ENCODE measurements at places on chromosomes 16 and 17. TPM values are rescaled to one million over a fixed set of nuclear protein-coding genes. Genes with fewer than 3 reads are reported as not detected.

DNA sequence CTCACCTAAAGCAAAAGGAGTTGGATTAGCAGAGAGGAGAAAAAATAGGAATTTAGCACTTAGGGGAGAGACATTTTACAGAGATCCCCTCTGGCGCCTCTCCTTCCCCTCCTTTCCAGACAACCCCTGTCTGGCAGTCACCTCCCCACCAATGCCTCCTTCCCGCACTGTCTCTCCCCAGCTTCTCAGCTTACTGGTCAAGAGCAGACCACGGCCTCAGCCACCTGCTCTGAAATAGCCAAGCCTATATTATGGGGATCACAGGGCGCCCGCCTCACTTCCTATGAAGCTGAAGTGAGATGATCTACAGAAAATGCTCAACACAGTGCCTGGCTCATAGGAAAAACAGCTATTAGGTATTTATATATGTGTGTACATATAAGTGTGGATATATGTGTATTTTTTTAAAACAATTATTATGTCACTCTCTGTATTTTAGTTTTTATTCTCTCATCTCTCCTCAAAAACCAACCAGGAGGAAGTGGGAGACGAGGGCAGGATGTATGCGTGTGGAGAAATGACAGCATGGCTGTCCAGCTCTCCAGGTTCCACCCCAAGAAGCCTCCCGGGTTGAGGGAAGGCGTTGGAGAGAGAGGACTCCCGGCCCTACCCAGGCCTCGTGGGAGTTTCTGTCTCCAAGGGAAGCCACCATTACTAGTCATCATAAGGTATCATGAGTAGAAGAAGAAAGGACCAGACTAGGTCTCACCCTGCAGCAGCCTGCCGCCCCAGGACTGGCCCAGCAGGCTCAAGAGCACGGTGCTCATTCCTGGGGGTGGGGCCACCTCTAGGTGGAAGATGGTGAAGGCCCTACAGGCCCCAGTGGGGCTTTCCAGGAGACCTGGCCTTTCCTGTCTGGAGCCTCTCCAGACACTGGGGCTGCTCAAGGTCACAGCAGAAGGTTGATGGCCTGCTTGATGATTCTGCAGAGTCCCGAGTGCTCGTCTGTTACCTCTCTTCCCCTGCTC lies 27.2 kb downstream of the MAP3K14 start:
- DNase-seq = peak; percentile 40

The NPB gene
- 0.82 TPM for polyA plus RNA-seq

DNA sequence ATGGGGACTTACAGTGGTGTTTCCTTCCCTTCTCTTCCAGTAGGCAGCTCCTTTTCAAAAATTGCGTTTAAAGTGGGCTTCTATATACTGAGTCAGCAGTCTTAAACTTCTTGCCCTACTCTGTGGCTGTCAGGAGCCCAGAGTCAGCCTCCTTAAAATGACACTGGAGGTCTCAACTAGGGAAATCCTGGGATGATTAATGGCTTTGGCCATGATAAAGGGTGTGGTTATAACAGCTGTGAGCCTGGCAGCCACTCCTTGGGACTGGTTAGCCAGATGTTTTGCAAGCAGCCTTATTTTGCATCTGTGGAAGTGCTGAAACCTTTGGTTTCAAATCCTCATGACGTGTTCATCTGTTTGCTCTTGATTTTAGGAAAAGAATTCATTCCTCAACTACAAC lies 25.0 kb downstream of the TAC4 start:
- DNase-seq = peak; percentile 78

GRCh38 chr16:65406116-65406515 lies 284.3 kb upstream of the CDH11 start:
- DNase-seq = peak; percentile 11

The ZNF469 gene
- 7.5 TPM for polyA plus RNA-seq

DNA sequence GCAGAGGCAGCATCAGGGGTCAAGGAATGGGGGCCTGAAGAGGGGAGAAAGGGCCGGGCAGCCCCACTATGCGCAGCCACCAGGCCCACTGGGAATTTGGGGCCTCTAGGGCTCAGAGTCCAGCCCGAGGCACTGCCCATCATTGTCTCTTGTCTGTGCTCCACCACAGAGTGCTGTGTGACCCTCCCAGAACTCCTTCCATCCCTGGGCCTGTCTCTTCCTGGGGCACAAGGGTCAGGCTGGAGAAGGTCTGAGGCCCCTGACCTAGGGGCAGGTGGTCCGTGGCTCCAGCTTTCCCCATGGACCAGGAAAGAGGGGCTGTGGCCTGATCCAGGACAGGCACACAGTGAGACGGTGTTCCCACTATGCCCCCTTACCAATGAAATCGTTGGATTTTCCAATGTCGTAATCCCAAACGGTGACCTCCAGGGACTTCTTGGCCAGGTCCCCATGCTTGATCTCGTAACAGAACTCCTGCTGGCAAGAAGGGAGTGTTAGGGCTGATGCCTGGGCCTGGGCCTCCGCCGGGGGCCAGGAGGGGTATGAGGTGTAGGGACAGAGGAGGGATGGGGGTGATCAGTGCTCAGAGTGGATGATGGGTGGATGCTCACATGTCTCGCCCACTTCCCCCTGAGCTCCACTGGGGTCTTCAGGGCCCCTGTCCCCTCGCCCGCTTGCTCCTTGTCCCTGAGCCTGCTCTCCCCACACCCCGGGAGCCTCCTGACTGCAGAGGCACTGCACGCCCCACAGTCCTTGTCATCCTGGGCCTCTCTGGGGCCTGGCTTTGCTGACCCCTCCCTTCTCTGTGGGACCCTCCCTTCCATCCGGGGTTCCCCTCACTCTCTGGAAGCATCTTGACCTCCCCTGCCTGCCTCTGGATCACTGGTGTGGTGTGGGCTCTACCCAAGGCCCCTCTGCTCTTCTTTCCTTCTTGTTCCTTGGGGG lies 10.7 kb downstream of the SCGB1C2 start:
- DNase-seq = no peak

The KRTAP2-2 gene
- polyA plus RNA-seq = not detected

DNA sequence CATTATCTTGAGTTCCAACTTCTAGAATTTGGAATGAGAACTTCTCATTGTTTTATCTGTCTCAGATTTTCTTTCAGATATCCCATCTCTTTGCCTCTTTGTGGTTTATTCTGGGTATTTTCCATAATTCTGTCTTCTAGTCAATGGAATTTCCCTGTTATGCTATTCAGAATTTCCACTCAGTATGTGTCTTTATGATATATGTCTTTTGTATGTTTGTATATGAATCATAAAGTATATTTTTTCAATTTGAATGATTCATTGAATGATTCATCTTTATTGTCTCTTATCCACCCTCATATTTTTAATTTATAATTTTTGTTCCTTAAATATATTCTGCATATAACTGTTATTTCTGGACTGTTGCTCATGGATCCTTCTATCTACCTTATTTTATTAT lies 729.7 kb upstream of the GOT2 start:
- DNase-seq = no peak

- no peak for DNase-seq
These were observed 476.8 kb downstream of the SHISA9 start for GRCh38 chr16:13378151-13378550.

The SLC7A5 gene
- 12.7 TPM for polyA plus RNA-seq

The CACNG3 gene
- polyA plus RNA-seq = not detected

The PPP1R9B gene
- polyA plus RNA-seq = 49.3 TPM

The HSPB9 gene
- 0.37 TPM for polyA plus RNA-seq

DNA sequence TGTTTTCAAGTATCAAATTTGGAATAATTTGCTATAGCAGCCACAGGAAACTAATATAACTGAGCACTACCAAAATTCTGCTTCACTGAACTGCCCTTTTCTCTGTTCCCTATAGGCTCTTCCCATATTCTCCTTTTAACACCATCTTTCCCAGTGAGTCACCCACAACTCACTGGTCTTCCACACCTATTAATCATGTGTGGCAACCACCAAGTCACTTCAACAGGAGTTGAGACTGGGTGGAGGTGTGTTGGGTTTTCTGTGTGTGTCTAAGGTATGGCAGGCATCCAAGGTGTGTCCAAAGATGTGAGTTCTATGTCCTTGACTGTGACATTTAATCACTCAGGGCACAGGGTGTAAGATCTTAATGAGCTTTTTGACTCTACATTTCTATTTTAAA lies 610.0 kb upstream of the CDH11 start:
- DNase-seq = no peak

DNA sequence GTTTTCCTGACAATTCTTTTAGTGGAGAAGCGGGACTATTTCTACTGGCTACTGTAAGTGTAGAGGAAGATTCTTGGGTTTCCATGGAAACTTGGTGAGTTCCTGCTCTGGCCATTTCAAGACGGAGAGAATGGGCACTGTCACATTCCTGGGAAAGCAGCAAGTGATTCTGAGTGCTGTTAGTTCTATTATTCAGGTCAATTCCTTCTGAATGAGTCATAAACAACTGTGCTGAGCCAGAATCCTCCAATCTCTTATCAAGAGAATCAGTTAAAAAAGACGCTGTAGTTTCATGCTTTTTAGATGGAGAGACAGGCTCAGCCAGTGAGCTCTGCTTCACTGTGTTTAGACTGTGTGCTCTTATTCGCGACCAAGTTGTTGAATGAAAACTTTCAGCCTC lies 19.6 kb downstream of the AKAP10 start:
- DNase-seq = no peak

- DNase-seq = no peak
These were observed 13.9 kb upstream of the ACSM1 start for GRCh38 chr16:20711277-20711911.

DNA sequence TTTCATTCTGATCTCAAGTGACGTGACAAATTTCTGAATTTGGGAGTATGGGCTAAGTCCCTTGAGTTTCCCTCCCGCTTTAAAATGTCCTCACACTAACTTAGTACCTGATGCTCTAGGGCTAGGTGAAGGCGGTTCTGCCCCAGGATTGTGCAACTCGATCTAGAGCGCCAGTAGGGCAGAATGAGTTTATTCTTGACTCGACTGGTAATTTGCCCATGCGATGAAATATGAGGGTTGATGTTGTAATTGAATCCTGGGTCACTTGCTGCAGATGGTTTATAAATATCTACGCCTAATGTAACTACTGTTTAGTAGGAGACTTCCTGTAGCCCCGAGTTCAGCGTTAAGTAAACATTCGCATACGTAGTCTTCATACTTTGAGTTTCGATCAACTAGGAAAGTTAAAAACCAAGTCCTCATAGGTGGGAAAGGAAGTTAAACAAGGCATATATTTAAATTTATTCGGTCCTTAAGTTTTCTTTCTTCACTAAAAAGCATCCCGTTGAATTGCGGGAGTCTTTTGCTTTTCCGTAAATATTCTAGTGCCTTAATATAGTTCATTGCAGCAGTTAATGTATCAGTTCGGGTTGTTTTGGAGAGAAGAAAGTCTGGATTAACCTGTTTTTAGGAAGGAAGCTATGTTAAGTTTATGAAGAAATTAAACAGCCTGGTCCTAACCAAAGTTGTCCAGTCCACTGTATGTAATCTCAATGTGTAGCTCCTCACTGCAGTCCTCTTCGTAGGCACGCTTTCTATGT lies 1.6 kb downstream of the CTCF start:
- DNase-seq = peak; percentile 61

DNA sequence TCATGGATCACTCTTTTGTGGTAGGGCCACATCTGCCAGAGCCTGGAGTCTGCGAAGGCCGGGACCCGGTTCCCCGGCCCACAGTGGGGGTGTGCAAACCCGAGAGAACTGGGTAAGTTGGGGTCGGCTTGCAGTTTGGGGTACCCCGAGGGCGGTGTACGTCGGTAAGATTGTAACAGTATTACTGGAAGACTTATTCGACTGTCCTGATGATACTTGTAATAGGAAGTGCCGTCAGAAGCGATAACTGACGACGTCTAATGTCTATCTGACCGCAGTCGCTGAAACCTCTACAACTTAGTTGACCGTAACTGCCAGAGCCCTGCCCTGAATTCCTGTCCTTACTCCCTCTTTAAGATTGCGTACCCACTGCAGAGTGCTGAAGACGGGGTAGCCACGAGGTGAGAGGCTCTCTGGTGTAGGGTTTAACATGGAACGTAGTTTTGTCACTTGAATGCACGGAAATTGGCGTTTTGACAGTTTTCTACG lies 24.0 kb downstream of the TRPV2 start:
- peak; percentile 45 for DNase-seq

The MBTPS1 gene
- polyA plus RNA-seq = 70.2 TPM

The ALOXE3 gene
- polyA plus RNA-seq = not detected

GRCh38 chr16:64459821-64460220 lies 662.0 kb downstream of the CDH11 start:
- DNase-seq = peak; percentile 75

The HSF4 gene
- polyA plus RNA-seq = 4.6 TPM

The CHP2 gene
- 0.43 TPM for polyA plus RNA-seq

DNA sequence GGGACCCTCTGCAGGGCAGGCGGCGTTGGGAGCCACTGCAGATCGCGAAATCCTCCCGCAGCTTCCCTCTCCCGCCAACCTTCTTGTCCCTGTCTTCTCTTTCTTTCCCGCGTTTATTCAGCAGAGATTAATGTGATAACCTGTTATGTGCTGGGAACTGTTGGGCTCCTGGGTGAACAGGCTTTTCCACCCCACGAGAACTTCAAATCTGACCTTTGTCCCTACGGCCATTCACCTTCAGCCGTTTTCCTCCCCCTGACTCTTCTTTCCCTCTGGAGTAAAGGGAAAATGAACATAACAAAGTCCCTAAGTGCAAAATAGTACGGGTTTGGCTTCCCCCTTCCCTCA lies 15.2 kb upstream of the KPNA2 start:
- no peak for DNase-seq

DNA sequence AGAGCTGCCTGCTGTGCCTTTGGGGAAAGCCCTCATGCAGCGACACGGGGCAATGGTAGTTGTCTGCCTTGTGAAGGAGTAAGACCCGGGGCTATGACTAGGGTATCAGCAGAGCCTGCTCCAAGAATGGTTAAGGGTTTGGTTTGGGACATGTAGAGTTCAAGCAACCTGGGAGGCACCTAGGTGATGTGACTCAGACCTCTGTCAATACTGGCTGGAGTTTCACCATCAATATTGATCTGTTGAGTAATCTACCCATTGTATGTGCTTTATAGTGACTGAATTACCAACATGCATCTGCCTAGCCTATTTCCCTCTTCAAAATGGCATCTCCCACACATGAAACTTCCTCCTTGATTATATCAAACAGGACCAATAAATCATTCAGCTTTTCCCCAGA lies 398.4 kb upstream of the HSBP1 start:
- DNase-seq = no peak

DNA sequence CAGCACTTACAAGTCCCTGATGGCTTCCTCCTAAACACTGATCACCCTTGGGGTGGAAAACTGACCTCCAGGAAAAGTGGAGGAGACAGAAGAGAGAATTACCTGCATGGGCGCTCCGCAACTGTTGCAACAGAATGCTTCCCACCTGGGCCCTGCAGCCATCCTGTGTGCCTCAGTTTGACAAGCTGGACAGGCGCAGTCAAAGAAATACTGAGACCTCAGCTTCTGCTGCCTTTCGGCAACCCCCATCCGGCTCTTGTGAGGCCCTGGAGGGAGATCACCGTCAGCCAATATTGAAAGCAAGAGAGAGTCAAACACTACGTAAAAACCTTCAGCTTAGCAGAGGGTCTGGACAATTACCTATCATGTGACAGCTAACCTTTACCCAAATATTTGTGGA lies 24.8 kb downstream of the SERPINF1 start:
- no peak for DNase-seq

The KRTAP16-1 gene
- polyA plus RNA-seq = not detected

The LITAFD gene
- not detected for polyA plus RNA-seq

- no peak for DNase-seq
These were observed 207.0 kb downstream of the FTO start for GRCh38 chr16:53910990-53911389.

Measured in muscle of leg (tissue), 16 donors.